ENCODE measurements at places on chromosomes 3 and 15.

GRCh38 chr3:23076437-23076836, 126.7 kb upstream of the UBE2E2 start:
- no peak for DNase-seq

GRCh38 chr3:190768891-190769290, 93.6 kb downstream of the GMNC start:
- no peak for DNase-seq

DNA sequence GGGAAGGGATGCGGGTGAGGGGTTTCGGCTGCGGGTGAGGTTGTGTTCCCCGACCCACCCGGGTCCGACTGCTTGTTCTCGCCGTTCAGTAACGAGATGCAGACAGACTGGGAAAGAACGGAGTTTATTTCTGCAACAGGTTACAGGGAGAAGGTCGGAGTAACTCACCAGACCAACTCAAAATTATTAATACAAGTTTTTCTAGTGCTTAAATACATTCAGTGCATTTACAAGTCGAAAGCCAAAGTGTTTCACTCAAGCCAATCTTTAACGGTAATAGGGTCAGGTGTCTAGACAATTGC, 492 bp upstream of the HIGD1A start:
- DNase-seq = no peak

GRCh38 chr15:39629371-39629770, 48.5 kb downstream of the THBS1 start:
- no peak for DNase-seq

- DNase-seq = no peak
These were observed 118.3 kb upstream of the FOXB1 start for GRCh38 chr15:59885832-59886231.

- no peak for DNase-seq
These were observed 101.4 kb downstream of the RYK start for GRCh38 chr3:134149286-134149685.

- no peak for DNase-seq
These were observed 208.5 kb upstream of the ROPN1 start for GRCh38 chr3:124200407-124200806.

- DNase-seq = no peak
These were observed 49.2 kb downstream of the KCNMB2 start for GRCh38 chr3:178585454-178585853.
